ENCODE measurements at places on chromosomes 5 and 9.

DNA sequence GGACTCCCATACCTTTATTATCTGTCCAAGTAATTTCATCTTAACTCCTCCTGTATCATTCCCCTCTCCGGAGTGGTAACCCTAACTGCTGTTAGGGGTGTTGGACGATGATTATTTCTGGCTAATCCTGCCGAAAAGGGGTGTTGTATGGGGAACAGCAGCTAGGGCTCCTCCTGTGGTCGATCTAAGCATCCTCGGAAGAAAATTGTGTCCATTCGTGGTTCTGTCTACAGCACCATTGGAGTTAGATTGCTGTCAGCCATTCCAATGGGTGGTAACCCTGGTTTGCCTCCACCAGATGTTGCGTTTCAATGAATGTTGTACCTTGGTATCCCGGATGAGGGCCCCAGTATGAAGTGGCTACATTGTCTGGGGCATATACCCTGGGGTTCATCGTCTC is 35.6 kb upstream of the LMNB1 start:
- DNase-seq = no peak

DNA sequence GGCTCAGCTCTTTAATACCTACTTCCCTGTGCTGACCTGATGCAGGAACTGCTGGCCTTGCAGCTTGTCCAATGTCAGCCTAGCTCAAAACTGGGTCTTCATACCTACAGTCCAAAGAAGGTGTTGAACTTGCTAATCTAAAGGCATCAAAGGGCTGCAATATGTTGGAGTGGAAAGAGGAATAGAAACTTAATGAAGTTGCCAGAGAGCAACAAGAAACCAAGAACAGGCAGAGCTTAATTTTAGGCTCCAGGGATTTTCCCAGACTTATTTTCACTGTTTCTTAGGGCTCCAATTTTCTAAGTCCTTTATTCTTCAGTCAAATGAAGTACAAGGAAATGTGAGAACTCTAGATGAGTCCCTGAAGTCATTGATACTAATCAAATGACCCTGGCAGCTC is 17.6 kb upstream of the ERCC6L2 start:
- no peak for DNase-seq

- DNase-seq = no peak
These were observed 3.9 kb downstream of the FLT4 start for GRCh38 chr5:180645274-180646204.

- peak; percentile 90 for DNase-seq
These were observed 74.2 kb downstream of the SHB start for GRCh38 chr9:37994639-37995347.

DNA sequence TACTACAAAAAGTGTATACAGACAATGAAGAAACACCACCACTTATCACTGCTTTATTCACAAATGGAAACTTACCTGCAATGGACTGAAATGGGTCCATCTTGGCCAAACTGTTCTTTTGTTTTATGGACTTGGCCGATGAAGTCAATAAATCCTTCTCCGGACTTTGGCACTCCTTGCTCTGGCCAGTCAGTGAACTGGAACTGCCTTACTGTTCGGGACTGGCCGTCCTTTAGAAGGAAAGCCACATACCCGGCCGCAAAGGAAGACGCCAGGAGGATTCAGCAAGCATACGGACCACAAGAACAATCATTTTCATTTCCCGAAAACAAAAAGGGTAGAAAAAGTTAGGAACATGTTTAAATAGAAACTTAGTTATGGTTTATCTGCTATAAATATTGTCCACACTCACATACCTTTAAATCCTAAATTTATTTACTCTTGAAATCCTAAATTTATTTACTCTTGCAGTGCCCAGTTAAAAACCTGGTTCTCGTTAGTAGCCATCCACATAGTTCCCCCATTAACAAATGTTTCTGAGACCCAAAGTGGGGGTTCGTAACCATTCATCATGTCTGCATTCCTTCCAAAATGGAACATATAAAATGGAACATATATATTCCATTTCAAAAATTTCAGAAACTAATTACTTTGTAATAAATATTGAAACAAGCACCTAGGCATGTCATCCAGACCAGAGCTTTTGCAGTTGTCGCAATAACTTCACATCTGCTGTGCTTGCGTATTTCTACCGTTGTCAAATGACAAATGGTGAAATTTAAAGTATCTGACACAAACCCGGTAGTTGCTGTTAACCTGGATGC is 532.1 kb upstream of the DMAC1 start:
- DNase-seq = peak; percentile 48

- DNase-seq = no peak
These were observed 7.1 kb upstream of the CORO2A start for GRCh38 chr9:98199388-98200033.

- DNase-seq = no peak
These were observed 4.9 kb downstream of the TXNDC8 start for GRCh38 chr9:110332766-110333165.

GRCh38 chr5:79745255-79745654 is 55.6 kb downstream of the CMYA5 start:
- no peak for DNase-seq

DNA sequence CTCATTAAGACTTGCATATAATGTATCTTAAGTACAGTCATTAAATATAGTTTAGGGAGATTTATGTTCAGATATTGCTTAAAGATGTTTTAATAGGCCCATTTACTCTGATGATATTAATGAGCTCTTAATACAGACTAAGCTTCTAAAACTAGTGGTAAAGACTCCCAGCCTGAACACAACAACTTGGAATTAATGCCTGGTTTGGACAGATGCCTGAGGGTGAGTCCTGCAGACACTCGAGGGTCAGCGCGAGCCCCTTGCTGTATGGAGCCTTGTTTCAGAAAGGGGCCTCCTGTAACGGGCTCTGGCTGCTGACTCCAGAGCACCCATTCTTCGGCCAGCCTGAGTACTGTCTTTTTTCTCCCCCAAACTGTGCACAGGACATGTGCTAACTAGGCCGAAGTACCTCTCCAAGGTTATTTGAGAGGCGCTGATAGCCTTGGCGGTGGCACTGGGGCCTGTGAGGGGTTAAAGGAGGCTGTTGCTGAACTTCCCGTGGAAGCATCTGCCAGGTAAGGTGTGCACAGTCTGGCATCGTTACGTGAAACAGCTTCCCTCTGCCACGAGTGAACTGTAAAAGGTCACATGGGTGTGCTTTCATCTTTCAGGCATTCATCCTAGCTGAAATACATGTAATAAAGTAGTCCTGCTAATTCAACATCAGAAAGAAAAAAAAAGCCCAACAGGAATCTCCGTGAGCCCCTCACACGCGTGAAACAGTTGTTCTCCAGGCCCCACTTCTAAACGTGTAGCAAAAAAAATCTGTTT is 113.4 kb downstream of the MVB12B start:
- DNase-seq = no peak

GRCh38 chr9:22009506-22009867 is 382 bp upstream of the CDKN2B start:
- no peak for DNase-seq

DNA sequence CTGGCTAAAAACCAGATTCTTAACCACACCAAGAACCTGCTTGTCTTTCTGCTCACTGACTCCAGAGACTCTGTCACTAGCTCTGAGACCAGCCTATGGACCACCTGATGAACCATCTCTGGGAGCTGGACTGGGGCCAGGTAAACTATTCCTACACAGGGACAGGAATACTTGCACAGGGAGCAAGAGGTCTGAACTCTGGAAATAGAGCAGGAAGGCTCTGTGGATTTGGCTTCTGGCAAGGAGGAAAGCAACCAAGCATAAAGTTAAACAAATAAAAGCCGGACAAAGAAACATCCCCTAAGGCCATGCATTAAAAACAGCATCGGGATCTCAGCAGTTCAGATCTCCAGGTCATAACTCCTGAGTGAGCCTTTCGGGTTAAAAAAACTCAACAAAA is 5.6 kb upstream of the SPARC start:
- DNase-seq = peak; percentile 51
